Stimulated activated CD4-positive, alpha-beta T cell treated with anti-CD3 and anti-CD28 coated beads, Interleukin-1b, Interleukin-23, amount 100 ng/mL, for 1 hour (primary cell): ENCODE measurements at places on chromosomes 7 and 10.

DNA sequence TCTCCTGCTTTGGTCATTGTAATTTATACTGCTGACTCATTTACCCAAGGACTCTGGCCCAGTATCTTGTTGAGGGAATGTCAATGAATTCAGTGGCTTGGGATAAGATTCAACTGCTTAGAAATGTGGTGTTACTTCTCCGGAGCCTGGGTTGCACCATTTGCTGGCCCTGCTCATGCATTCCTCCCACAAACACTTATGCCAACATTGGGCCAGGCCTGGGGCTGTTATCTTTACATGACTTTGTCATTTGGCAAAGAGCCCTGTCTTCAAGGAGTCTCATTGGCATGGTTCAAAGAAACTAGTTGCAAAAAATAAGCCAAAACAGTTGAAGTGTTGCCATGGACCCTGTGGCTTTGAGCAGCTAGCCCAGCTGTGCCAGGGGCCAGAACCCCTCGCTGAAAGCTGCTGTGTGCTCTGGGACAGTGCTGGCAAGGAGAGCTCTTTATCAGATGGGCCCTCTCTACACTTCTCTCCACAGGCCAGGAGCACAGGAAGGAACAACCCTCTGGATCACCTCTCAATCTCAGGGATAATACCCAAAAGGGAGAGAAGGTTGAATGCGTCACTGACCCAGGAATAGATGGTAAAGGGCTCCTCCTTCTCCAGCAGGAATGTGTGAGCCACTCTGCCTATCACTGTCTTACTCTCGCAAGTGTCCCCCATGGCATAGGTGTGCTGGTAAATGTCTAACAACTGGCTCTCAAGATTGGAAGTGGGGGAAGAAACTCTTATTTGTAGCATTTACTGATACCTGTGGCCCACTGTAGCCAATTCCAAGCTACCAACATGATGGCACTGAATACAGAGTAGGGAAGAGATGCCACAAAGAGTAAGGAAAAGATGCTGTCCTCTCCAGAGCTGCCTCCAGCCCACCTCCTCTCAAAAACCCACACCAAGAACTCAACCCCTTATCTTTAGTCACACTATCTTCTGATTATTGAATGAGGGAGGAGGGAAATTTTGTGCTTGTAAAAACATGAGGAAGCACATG lies 23.5 kb upstream of the PDE1C start:
- DNase-seq, result no peak

DNA sequence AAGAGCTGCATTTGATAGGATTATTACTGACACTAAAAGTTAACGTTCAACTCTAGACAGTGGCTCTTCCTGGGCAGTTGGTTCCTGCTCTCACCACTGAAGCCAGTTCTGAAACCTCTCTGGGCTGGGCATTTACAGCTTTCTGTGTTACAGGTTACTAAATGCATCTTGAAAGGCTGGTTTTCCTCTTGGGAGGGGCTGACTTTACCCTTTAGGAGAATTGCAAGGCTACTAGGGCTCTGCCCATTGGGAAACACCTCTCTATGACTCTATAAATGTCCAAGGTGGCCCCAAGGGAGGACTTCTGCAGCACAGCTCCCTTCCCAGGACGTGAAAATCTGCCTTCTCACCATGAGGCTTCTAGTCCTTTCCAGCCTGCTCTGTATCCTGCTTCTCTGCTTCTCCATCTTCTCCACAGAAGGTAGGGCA lies at the start of gene GPR15LG:
TSS of gene GPR15LG (plus strand) at position 301 of the 429 bp plus-strand sequence. CDS start at position 352, 51 bp downstream.
- no peak for DNase-seq

GRCh38 chr10:97800474-97800873 lies 28.7 kb upstream of the SFRP5 start:
- DNase-seq, result no peak

DNA sequence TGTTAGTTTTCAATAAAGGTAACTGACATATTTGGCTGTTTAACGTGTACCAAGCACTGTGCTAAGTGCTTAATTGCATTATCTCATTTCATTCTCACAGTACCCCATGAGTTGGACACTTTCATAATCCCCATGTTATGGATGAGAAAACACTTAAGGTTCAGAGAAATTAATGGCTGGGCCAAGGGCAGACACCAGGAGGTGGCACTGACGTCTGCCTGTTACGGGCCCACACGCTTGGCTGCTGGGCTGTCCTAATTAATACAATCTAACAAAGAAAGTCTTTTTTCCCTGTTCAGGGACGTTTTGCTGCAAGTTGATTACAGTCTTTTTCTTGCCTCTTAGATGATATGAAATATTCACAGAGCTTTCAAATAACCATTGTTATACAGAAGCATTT lies 16.1 kb downstream of the DYDC2 start:
- no peak for DNase-seq

GRCh38 chr7:130463553-130464434 lies 23.0 kb upstream of the CEP41 start:
- DNase-seq, result no peak

DNA sequence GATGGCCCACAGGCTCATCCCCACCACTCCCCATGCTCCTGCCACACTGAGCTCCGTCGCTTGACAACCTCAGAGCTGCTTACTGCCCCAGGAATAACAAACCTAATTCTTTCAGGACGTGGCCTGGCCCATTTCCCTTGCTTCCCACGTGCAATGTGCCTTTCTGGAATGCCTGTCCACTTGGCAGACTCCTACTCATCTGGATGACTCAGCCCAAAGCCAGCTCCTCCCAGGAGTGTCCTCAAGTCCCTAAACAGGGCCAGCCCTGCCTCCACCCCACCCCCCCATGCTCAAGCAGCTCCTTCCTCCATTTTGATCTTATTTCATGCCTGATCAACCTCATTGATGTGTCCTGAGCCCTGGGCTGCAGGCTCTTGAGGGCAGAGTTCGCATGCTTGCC lies 164.9 kb upstream of the RNF32 start:
- DNase-seq, result no peak

- no peak for DNase-seq
Measured at GRCh38 chr7:116906391-116906790, 44.0 kb downstream of the CAPZA2 start.

- DNase-seq, result no peak
Measured at GRCh38 chr7:151058781-151059366, 515 bp upstream of the SLC4A2 start.

- no peak for DNase-seq
Measured at GRCh38 chr10:58644311-58644710, 131.6 kb downstream of the BICC1 start.

- no peak for DNase-seq
Measured at GRCh38 chr10:2790396-2791188, 276.8 kb upstream of the PFKP start.

GRCh38 chr7:37309493-37309892 lies 139.2 kb downstream of the ELMO1 start:
- DNase-seq, result no peak

DNA sequence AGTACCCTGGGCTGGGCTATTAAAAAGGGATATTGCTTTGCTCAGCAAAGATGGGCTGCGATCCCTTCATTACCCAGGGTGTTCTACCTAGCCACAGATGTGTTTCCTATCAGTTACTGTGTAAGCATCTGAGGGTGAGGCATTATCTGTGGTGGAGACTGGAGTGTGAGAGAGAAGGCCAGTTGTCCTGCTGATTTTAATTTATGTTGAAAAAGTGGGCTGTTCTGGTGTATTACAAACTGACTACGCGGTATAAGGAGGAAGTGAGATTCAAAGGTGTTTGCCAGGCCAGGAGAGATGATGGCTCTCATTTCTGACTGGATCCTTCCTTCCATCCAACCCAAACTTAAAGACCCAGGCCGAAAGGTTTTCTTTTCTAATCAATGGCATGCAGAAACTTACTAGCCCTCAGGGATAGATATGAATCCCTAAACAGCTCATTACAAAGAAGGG lies 7.6 kb downstream of the TCF7L2 start:
- DNase-seq, result no peak
